CD4-positive, alpha-beta T cell treated with Interleukin-2 at 100 ng/mL for 4 hours (primary cell): ENCODE measurements at places on chromosomes 16 and 17.

- peak; percentile 84 for DNase-seq
Measured at GRCh38 chr17:38701504-38702165, 3.4 kb upstream of the MLLT6 start.

DNA sequence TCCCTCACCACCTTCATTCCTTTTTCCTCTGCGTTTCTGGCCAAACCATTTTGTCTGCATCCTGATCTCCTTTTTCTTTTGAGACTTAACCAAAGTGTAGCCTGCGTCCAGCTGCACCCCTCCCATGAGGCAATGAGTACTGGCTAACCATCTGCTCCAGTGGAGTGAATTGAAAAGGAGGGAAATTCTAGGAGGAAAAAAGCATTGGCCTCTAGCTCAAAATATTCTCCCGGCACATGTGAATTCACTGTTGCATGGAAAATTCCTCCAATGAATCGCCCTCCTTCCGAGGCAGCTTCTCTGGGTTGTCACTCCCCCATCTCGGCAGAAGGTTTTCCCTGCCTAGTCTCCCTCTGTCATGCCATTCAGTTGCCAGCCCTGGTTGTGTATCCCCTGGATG is 5.6 kb downstream of the RAP1GAP2 start:
- no peak for DNase-seq

- no peak for DNase-seq
Measured at GRCh38 chr17:81434072-81434471, 38.8 kb downstream of the BAHCC1 start.

DNA sequence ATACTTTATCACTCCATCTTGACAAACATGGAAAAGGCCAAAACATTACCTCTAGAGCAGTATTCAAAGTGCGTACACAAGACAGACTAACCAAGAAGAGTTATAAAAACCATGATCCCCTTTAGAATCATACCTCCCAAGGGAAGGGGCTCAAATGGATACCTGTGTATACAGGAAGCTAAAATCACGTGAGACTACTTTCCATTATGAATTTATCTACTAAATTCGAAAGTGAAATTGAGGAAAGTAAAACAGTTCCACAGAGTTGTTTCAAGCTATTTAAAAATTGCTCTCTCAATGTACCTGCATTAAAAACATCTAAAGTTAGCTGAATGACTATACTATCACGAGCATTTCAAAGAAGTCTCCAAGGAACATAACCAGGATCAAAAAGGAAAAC is 32.7 kb downstream of the AP1G1 start:
- no peak for DNase-seq

- no peak for DNase-seq
Measured at GRCh38 chr16:17773698-17774101, 302.9 kb upstream of the XYLT1 start.

DNA sequence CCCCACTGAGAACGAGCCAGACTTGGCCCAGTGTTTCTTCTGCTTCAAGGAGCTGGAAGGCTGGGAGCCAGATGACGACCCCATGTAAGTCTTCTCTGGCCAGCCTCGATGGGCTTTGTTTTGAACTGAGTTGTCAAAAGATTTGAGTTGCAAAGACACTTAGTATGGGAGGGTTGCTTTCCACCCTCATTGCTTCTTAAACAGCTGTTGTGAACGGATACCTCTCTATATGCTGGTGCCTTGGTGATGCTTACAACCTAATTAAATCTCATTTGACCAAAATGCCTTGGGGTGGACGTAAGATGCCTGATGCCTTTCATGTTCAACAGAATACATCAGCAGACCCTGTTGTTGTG is 631 bp downstream of the BIRC5 start:
- DNase-seq, result no peak

GRCh38 chr16:24272379-24272778 is 16.2 kb downstream of the CACNG3 start:
- DNase-seq, result no peak
